Iris pigment epithelial cell (primary cell): ENCODE measurements at places on chromosomes 12 and 14.

DNA sequence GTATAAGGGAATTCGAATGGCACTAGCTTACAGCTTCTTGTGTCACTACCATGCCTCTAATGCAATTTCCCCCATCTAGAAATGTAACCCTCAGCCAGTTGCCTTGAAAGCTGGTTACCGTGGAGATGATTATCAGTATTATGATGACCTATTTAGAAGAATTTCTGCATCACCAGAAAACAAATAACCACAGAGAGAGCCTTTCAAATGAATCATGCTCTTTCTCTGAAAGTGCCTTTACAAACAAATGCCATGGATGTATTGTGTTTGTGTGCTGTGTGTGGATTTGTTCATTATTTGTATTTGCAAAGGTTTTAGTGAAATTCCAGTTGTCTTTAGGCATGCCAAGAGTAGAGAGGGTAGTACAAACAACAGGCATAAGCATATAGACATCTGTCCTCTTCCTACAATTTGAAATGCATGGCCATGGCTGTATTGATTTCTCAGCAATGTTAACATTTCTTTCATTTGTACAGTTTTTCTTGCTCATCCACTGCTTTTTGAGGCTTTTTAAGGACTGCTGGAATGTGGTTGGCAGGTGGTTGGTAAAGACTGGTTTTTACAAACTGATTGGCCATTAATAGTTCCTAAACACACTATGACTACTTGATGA lies 266.5 kb downstream of the PAWR start:
- peak; percentile 98 for DNase-seq

DNA sequence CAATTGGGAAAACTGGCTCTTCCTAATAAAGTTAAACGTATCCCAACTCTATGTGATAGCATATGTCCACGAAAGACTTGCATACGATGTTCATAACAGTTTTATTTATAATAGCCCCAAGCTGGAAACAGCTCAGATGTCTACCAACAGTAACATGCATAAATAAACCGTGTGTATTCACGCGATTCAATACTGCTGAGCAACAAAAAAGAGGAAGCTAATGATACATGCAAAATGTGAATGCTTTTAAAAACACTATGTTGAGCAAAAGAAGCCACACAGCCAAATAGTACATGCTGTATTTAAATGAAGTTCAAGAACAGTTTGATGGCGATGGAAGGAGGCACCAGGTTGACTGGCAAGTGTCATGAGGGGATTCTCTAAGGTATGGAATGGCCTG lies 55.7 kb downstream of the TRIM9 start:
- no peak for DNase-seq

- no peak for DNase-seq
These were observed 112.9 kb downstream of the C12orf42 start for GRCh38 chr12:103382736-103383346.

DNA sequence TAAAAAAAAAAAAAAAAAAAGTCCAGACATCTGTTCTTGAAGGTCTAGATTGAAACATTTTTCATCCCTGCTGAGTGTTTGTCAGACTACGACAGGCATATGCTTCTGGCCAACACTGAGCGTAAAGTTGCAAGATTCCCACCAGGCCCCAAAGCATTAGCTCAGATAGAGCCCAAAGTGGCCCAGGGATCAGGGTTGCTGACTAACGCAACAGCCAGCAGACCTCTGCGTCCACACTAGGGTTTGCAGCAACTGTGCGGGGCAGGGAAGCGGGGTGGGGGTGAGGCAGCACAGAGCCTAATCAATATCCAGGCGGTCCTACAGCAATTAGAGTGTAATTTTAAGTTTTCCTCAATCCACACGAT lies 55.7 kb downstream of the SSH1 start:
- peak; percentile 88 for DNase-seq

GRCh38 chr14:68734231-68734732 lies 58.6 kb downstream of the ZFP36L1 start:
- DNase-seq: peak; percentile 37

DNA sequence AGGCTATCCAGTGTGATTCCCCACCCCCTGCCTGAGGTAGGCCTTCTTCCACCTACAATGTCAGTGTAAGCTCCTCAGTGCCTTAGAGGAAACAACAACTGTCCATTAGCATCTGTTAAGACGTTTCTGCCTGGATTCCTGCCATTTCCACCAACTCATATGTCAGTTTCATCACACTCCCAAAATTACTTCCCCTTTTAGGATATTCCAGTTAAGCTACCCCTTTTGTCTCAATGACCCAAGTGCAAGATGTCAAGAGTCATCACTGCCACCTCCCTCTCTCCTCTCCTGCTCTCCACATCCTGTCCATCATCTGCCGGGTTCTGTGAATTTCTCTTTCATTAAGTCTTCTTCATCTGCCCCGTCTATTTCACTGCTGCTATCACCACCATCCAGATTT lies 189.4 kb downstream of the DPF3 start:
- DNase-seq: no peak

DNA sequence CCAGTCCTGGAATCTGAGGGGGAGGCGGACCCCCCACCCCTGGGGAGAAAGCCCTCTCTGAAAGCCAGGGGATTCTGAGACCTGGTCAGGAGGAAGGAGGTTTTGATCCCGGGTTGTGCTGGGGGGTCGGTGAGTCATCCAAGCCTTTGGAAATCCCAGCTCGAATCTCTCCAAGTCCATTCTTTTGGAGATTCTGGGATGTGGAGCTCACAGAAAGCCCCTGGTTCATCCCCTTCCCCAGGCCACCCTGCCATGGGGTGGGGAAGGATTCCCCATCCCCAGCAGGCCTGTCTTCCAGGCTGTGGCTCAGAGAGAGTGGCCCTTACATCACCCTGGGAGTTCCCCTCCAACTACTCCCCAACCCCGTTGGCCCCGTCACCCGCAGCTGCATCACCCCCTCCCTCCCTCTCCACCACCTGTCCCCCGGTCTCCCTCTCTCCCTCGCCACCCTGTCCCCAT lies 14.3 kb downstream of the EXOC3L4 start:
- DNase-seq: peak; percentile 45

DNA sequence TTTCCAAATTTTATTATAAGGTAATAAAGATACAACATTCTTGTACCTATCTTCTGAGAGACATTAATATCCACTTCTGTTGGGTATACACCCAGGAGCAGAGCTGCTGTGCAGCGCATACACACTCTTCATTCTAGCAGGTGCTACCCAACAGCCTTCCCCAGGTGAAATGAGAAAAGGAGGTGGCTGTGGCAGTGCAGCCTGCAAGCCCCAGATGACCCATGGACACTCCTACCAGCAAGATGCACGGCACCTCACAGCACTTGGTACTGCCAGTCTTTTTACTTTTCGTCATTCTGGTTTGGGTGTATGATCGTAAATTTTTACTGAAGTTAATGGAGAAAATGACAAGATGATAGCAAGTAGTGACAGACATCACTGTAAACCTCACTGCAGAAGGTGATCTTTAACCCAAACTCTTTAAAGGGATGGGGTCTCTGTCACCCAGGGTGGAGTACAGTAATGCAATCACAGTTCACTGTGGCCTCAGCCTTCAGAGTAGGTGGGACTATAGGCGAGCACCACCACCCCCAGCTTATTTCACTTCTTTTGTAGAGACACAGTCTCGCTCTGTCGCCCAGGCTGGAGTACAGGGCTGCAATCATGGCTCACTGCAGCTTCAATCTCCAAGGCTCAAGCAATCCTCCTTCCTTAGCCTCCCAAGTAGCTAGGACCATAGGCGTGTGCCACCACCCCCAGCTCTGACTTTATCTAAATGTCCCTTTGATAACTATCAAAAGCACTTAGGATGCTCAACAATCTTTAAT lies 26.5 kb downstream of the VPS37B start:
- no peak for DNase-seq

- peak; percentile 75 for DNase-seq
These were observed 11.1 kb upstream of the DPF3 start for GRCh38 chr14:72904840-72905561.

GRCh38 chr14:100537446-100538350 lies 49.5 kb downstream of the BEGAIN start:
- no peak for DNase-seq

GRCh38 chr14:58565832-58566231 lies 71.9 kb upstream of the DACT1 start:
- no peak for DNase-seq

DNA sequence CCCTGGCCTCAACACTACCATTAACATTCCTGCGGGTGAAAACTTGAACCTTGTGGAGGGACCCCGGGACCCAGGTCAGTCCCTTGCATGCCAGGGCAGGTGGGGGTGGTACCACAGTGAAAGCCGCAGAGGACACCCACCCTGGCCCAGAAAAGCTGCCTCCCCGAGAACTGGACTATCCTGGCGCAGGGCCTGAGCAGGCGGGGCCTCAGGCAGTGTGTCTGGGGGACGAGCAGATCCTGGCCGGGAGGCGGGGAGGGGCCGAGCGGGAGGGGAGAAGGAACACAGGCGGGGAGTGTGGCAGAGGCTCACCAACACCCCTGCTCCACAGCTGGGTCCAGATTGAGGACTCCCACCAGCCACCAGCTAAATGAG lies 10.0 kb downstream of the AHNAK2 start:
- peak; percentile 45 for DNase-seq

DNA sequence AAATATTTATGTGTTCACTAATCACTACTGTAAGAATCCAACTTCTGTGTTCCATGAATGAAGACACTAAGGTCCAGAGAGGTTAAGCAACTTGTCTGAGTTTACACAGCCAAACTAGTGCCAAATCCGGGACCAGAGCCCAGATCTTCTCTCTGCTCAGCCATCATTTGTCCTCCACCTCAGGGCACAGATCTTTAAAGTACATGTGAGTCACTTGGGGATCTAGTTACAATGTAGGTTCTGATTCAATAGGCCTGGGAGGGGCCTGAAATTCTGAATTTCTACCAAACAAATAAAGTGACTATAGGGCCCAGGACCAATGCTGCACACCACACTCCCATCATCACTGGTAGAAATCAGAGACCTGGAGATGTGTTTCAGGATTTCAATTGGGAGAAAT lies 162.9 kb downstream of the GXYLT1 start:
- peak; percentile 49 for DNase-seq

- peak; percentile 76 for DNase-seq
These were observed 5.9 kb downstream of the SEC23A start for GRCh38 chr14:39097159-39097558.

DNA sequence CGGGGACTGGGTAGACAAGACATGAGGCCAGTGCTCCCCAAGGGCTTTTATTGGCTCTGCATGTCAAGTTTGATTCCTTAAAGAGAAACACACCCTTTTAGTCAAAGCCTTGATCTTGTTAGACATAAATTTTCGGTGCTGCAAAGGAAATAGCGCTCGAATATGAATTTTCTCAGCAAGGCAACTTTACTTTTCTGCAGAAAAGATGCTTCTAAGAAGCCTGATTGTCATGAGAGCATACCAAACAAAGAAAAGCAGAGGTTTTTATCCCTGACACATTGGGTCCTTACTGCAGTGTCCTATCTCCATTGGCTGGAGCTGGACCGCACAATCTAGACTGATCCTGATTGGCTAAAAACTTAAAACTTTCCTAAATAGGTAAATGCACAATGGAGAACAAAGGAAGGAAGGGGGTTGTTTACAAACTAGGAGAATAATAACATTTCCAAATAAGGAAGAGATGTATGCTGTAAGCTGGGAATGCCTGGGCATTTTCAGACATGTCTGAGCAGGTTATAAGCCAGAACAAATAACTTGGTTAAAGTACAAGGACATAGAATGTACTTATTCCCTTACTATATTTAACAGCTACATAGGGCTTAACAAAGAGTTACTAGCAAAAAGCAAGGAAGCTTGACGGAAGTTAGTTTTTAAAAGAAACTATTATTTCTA lies 17.2 kb downstream of the TXNRD1 start:
- DNase-seq: no peak

GRCh38 chr14:54396183-54396492 lies 669 bp upstream of the CDKN3 start:
- no peak for DNase-seq

- peak; percentile 52 for DNase-seq
These were observed at the start of gene PRKCH for GRCh38 chr14:61321385-61322010. Gene PRKCH (plus strand): TSS chr14:61321579. CDS start chr14:61322102, 523 bp downstream.

- DNase-seq: no peak
These were observed 102.5 kb downstream of the SLC41A2 start for GRCh38 chr12:104855599-104855998.

- no peak for DNase-seq
These were observed 183.6 kb upstream of the PZP start for GRCh38 chr12:9391815-9392214.

- DNase-seq: peak; percentile 79
These were observed 17.8 kb downstream of the POMT2 start for GRCh38 chr14:77302926-77303325.
